GM23248 (cell line): ENCODE measurements at places on chromosomes 1 and 21. TPM values are rescaled to one million over a fixed set of nuclear protein-coding genes. Genes with fewer than 3 reads are reported as not detected.

CAMK1G gene
- 0.11 TPM in 1 of 2 replicates, not detected in the other for total RNA-seq

SLC2A5 gene
- 0.54 TPM in 1 of 2 replicates, not detected in the other for total RNA-seq

RHEX gene
- total RNA-seq = not detected in 2 replicates

TSTD1 gene
- not detected in 2 replicates for total RNA-seq

KCNE2 gene
- total RNA-seq = not detected in 2 replicates

GJB4 gene
- not detected in 2 replicates for total RNA-seq

CD48 gene
- not detected in 2 replicates for total RNA-seq

LYSMD1 gene
- total RNA-seq = 7.1 and 11.5 TPM in 2 replicates

AIM2 gene
- 1.3 TPM in 2 replicates for total RNA-seq

CLCA1 gene
- not detected in 2 replicates for total RNA-seq
